ENCODE measurements at places on chromosomes 3 and 15. TPM values are rescaled to one million over a fixed set of nuclear protein-coding genes. Genes with fewer than 3 reads are reported as not detected.

GRCh38 chr3:133474251-133474801, 74.5 kb downstream of the BFSP2 start:
- DNase-seq = no peak

DNA sequence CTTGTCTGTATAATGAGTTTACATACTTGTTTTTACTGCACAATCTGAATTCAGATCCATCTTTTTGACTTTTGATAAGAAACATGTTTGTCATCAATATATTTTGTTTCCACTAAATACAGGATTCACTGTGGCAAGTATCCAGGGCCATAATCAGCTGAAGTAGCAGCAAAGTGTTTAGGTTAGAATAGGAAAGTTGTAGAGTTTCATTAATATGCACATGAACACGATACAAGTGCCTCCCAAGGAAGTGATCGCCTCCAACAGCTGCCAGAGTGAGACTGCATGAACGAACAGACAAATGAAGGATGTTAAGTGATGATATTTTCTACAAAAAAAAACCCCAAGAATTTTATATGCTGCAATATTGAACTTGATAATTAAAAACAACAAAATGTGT, 204.3 kb downstream of the TBL1XR1 start:
- no peak for DNase-seq

GRCh38 chr15:78944669-78945407, at the start of gene CTSH:
CTSH (minus strand) TSS chr15:78945046; CDS start chr15:78944981, 65 bp downstream.
- peak; percentile 84 for DNase-seq

Gene ACP3
- 67.8 TPM for total RNA-seq

GRCh38 chr3:12194209-12194608, 35.5 kb upstream of the TIMP4 start:
- peak; percentile 43 for DNase-seq

Gene PRTG
- total RNA-seq = 6.4 TPM

DNA sequence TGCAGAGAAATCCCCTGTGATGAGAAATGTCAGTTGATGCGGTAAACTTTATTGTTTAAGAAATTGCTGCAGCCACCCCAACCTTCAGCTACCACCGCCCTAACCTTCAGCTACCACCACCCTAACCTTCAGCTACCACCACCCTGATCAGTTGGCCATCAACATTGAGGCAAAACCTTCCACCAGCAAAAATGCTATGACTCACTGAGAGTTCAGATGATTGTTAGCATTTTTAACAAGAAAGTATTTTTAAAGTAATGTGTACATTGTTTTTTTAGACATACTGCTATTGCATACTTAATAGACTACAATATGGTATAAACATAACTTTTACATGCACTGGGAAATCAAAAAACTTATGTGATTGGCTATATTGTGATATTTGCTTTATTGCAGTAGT, 30.0 kb downstream of the U2SURP start:
- DNase-seq = no peak

GRCh38 chr3:156599089-156599874, 44.4 kb upstream of the SSR3 start:
- no peak for DNase-seq

- DNase-seq = no peak
Observed at GRCh38 chr3:152915695-152916094, 80.8 kb downstream of the P2RY1 start.

DNA sequence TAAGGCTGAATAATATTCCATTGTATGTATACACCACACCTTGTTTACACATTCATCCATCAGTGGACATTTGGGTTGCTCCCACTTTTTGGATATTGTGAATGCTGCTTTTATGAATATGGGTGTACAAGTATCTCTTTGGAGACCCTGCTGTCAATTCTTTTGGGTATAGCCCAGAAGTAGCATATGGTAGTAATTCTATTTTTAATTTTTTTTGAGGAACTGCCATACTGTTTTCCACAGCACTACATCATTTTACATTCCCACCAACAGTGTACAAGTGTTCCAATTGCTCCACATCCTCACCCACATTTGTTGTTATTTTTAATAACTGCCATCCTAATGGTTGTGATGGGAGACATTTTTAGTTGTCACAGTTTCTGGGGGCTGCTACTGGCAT, 69.9 kb upstream of the PSMD6 start:
- no peak for DNase-seq

DNA sequence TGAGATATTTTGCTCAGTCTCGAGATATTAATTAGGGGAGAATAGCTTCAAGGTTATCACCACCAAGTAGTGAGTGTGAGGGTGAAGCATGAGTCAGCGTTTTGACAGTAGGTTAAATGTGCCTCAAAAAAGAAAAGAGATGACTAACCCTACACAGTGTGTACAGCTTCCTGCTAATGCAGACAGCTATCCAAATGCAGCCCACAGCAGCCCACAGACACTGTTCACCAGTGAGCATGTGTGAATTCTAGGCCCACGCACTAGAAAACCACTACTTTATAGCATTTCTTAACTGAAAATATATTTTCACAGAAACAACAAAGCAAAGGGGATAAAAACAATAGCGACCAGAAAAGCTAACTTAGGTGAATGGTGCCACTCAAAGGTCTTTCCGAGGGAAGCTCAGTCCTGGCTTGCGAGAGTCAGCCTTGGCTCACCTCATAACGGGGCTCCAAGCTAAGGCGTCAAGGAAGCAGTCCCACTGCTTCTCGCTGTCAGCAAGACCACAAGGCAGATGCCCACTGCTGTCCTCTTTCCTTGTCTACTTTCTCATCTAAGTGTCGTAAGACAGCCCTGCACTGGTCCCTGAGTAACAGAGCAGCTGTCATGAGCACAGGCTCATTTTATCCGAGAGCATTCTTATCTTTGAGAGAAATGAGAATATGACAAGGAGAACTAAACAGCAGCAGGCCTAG, 47.6 kb downstream of the TXNRD3 start:
- DNase-seq = no peak

Data from kidney (tissue), 22 donors.